Aorta (tissue), 5 donors: ENCODE measurements at places on chromosomes 2 and 18. TPM values are rescaled to one million over a fixed set of nuclear protein-coding genes. Genes with fewer than 3 reads are reported as not detected.

Gene DNER
- 1.1 TPM for polyA plus RNA-seq

Gene LTBP1
- 539 TPM for polyA plus RNA-seq

Gene EDAR
- not detected for polyA plus RNA-seq

Gene TTN
- 0.63 TPM for polyA plus RNA-seq

Gene CNDP1
- 5.4 TPM for polyA plus RNA-seq

Gene KYNU
- polyA plus RNA-seq = 1.2 TPM

Gene FER1L5
- 0.05 TPM for polyA plus RNA-seq

- no peak for DNase-seq
These were observed 286.2 kb downstream of the CYP26B1 start for GRCh38 chr2:71861186-71862160.

- DNase-seq = no peak
These were observed 321.4 kb upstream of the ETAA1 start for GRCh38 chr2:67075530-67076238.

DNA sequence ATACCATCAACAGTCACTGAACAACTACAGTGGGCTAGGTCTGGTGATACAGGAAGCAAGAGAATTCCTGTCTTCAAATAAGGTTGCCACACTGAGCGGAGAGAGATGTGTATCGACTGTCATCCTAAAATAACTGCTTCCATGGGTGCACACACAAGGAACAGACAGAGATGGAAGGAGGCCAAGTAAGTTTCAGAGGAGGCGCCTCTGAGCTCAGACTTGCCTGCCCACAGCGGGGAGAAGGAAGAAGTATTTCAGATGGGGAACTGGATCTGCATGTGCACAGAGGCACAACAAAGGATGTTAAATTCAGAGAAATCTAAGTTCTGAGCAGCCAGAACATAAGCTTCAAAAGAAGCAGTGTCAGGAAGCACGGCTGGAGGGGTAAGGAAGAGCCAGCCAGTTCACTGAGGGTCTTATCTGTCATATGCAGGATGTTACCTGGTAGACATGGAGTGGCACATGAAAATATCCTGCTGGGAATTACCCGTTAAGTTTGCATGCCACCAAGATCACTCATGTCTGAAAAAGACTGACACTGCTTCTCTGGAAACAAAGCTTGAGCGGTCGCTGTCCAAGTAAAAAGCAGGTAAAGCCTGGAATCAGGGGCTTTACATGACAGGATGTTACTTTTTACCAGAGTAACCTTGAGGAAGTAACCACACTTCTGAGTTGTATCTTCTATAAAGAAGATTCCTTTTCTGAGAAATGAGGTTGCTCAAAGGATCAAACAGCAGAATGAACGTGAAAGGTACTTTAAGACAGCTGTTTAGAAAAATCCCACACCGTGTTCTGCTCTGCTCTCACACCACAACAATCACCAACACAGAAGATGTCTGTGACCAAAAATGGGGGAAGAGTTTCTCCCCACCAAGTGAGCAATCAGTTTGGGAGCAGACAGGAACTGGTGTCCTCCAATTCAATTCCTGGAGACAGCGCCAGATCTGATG, 260.2 kb downstream of the NBAS start:
- DNase-seq = no peak

GRCh38 chr2:26173776-26174482, 1.0 kb downstream of the GAREM2 start:
- DNase-seq = no peak

DNA sequence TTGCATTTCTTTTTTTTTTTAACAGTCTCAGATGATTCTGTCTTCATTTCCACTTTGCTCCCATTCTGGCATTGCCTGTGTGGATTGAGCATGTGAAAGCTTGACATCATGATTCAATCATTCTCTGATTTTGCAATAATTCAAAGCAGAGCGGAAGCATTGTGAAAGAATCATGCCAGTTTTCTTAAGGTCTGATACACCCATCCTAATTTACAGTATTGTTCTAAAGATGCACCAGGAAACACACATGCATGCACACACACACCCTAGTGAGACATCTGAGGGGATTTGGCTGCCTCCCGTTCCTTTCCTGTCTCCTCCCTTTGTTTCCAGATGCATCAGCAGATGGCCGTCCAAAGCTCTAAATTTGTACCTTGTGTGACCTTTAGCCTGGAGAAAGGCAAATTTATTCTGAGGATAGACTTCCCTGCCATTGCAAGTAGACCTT, 97.3 kb downstream of the FMNL2 start:
- no peak for DNase-seq

GRCh38 chr18:5984245-5984644, 88.9 kb upstream of the TMEM200C start:
- no peak for DNase-seq

DNA sequence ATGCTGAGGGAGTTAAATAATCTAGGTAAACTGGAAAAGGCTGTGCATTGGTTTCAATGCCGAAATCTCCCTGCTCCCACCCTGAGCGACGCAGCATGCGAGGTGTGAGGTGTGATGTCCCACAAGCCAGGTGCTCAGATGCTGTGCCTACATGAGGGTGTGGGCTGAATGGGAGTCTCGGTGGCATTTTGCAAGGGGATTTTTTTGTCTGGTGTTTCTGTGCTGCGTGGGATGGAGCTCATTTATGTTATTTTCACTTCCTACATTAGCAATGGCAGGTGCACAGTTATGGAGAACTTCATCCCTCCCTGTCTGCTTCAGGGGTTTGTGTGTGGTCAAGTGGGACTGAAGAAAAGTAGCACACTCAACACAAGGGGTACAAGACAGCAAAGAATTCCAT, 110.2 kb upstream of the CCDC68 start:
- no peak for DNase-seq

DNA sequence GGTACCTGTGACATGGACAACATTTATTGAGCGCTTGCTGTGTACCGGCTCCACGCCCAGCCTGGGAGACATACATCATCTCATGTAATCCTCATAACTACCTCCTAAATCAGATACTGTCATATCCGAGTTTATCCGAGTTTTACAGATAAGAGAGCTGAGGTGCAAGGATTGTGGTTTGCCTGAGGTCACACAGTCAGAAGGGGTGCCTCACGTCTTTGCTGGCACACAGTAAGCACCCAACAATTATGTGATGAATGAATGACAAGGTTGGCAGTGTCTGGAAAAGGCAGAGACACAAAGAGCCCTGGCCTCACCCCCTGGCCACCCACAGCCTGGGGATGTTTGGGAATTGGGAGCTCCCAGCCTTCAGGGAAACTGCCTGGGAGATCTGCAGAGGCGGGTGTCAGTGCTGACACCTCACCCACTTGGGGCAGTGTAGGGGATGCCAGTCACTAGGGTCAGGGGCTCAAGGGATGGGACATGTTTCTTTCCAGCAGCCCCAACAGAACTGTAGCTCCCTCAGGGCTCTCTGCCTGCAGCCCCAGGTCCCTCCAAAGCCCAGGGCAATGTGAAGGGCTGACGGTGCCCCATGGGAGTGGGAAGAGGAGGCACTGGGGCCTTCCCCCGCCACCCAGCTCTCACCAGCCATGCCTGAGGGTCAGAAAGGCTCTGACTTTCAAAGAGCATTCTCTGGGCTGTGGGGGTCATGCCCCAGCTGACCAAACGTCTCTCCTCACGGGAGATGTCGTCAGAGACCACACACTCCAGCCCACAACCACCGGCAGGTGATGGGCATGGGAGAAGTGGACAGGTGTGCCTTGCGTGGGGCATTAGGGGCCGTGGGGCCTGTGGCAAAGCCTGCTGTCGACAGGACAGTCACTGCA, 157.5 kb downstream of the ZFP36L2 start:
- peak; percentile 39 for DNase-seq

DNA sequence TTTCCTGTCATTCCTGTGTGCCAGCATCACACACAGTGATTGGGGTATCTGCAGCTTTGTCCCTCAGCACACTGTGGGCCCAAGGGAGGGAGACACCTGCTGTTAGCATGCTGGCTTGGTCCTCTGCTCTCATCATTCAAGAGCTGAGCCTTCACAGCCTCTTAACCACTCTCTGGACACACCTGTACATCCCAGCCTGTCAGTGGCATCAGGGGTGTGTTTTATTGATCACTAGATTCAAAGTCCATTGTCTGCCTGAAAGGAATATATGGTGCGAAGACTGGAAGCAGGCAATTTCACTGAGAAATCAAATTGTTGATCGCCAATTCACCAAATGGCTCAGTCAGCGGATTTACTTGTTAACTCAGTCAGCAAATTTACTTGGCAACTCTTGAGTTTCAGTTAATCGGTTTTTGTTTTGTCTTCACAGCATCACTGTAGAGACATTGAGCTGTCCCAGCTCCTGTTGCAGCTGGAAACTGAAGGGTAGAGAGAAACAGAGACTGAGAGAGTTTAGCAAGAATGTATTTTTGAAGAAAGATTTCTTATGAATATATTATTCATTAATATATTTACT, 56.3 kb upstream of the TMEM200C start:
- no peak for DNase-seq

DNA sequence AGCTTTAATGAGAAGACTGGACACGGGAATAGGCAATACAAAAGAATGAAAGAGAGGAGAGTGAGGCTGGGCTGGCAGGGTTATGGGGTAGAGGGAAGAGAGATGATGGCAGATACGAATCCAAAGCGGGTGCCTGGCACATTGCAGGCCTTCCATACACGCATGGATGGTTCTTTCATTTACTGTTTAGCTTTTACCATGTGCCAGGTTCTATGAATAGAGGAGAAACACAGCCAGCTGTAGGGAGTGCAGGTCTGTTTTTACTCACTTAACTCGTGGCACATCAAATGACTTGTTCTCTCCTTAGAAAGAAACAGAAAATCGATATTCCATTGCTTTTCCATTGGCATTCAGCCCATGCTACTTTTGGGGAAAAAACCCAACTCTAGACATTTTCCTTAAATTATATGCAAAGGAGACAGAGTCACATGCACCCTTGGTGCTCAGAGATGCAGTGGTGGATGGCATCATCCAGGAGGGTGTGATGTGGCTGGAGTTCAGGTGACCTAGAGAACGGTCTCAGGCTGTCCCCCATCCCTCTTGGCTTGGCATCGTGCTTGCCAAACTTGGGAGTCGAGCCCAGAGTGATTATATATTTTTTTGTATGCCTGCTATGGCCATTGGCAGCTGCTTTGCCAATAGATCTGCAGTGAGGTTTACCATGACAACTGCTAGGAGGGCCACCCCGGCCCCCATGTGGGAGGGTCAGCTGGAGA, 6.2 kb downstream of the LTBP1 start:
- DNase-seq = no peak

DNA sequence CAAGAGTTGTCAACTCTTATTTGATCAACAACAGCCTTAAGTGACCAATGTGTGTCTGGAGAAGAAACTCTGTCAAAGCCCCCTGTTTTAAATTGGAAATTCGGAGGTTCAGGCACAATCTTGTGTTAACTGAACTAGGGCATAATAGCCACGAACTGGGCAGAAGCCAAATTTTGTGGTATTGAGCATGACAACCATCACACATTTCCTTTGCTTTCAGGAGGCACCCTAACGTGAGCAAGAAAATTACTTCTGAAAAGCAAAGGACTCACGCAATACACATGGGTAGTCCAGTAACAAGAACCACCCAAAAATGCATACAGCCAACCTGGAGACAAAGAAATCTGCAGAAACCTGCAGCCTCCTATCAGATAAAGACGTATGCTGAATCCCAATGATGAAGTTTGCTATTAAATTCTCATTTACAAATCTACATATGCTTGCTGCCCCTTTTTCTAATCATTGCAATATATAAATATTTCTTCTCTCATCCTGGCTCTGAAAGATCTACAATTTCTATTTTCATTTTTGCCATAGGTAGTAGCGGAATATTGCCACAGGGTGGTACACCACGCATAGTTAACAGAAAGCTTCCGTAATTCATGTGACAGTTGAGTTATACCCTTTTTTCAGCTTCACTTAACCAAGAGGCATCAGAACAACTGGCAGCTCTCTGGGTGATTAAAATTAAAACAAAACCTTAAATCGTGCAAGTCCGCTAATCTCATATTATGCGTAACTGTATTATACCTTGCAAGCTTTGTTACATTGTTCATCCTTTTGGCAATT, 495.8 kb downstream of the NRXN1 start:
- no peak for DNase-seq

DNA sequence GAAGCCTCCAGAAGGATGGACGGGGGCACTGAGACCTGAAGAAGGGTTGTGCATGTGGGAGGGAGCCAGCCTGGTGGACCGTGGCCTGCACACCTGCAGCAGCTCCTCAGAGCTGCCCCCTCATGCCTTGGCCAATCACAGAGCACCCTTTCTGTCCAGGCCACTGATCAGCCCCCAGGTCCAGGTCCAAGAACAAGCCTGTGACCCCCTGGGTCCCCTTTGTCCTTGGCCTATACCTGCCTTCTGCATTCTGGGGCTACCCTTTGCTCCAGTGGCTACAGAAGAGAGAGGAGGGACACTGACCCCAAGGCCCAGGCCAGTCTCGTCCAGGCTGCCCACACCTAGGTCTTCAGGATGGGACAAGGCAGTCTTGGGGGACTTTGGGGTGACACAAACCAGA, 62.2 kb downstream of the AGAP1 start:
- no peak for DNase-seq
